ENCODE measurements at places on chromosomes 5 and 9. TPM values are rescaled to one million over a fixed set of nuclear protein-coding genes. Genes with fewer than 3 reads are reported as not detected.

EPB41L4A gene
- 5.0 TPM for polyA plus RNA-seq

INSL6 gene
- not detected for polyA plus RNA-seq

NEURL1B gene
- polyA plus RNA-seq: 51.9 TPM

IFNA13 gene
- not detected for polyA plus RNA-seq

EQTN gene
- polyA plus RNA-seq: 0.13 TPM

WDR38 gene
- not detected for polyA plus RNA-seq

CCL19 gene
- polyA plus RNA-seq: 4.0 TPM

TMEM215 gene
- not detected for polyA plus RNA-seq

FGD3 gene
- polyA plus RNA-seq: 5.8 TPM

IRX4 gene
- not detected for polyA plus RNA-seq

COL23A1 gene
- 0.87 TPM for polyA plus RNA-seq

DOCK8 gene
- polyA plus RNA-seq: 5.2 TPM

BARHL1 gene
- polyA plus RNA-seq: not detected

STKLD1 gene
- 1.1 TPM for polyA plus RNA-seq

CHSY3 gene
- polyA plus RNA-seq: 3.2 TPM

FOXI1 gene
- polyA plus RNA-seq: not detected

MYMK gene
- polyA plus RNA-seq: not detected

NR5A1 gene
- not detected for polyA plus RNA-seq

ISL1 gene
- 0.46 TPM for polyA plus RNA-seq

SERINC5 gene
- polyA plus RNA-seq: 7.2 TPM

PCAT7 gene
- polyA plus RNA-seq: 0.06 TPM

FAM221B gene
- polyA plus RNA-seq: not detected

IL5 gene
- polyA plus RNA-seq: not detected

GABRA6 gene
- not detected for polyA plus RNA-seq

CARD9 gene
- polyA plus RNA-seq: 2.9 TPM

FOXB2 gene
- polyA plus RNA-seq: not detected

SLU7 gene
- 35.7 TPM for polyA plus RNA-seq

OTULINL gene
- 7.1 TPM for polyA plus RNA-seq

TXNDC8 gene
- polyA plus RNA-seq: not detected

PCDHAC2 gene
- 0.67 TPM for polyA plus RNA-seq

ANGPTL2 gene
- 94.6 TPM for polyA plus RNA-seq

CWC27 gene
- polyA plus RNA-seq: 16.4 TPM

C5 gene
- polyA plus RNA-seq: 3.2 TPM

CDKN2B-AS1 gene
- polyA plus RNA-seq: 0.22 TPM

All from urinary bladder (tissue), 4 donors.